Stimulated activated CD4-positive, alpha-beta T cell treated with anti-CD3 and anti-CD28 coated beads, Interleukin-1b, Interleukin-23, amount 100 ng/mL, for 1 hour (primary cell): ENCODE measurements at places on chromosomes 2 and 18.

- no peak for DNase-seq
Measured at GRCh38 chr2:240962300-240963064, 35.9 kb upstream of the SNED1 start.

DNA sequence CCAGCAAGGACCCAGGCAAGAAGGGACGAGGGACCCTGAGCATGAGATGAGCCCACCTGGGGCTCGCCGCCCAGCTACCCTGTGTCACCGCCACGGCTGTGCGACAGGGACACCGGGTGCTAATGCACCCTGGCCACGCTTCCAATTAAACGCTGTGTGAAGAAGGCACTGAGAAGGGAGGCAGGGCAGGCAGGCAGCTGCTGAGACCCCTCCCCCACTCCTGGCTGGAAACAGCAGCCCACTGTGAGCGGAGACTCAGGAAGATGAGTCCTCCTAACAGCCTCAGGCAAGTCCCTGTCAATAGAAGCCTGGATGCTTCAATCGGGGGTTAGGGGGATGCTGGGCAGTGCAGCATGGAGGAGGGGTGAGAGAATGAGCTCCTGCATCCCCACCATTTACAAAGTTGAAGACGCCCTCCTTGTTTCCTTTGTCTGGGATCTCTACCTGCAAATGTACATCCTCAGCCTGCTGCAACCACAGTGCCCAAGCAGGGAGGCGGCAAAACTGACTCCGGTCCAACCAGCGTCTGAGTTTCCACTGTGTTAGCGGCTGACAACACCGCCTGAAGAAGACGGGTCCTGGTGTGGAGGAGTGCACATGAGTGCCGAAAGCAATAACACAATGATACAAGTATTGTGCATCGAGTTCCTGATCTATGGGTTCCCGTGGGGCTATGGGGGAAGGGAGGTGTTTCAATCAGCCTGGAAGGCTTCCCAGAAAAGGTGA lies 12.8 kb downstream of the TMEM163 start:
- DNase-seq, result no peak

DNA sequence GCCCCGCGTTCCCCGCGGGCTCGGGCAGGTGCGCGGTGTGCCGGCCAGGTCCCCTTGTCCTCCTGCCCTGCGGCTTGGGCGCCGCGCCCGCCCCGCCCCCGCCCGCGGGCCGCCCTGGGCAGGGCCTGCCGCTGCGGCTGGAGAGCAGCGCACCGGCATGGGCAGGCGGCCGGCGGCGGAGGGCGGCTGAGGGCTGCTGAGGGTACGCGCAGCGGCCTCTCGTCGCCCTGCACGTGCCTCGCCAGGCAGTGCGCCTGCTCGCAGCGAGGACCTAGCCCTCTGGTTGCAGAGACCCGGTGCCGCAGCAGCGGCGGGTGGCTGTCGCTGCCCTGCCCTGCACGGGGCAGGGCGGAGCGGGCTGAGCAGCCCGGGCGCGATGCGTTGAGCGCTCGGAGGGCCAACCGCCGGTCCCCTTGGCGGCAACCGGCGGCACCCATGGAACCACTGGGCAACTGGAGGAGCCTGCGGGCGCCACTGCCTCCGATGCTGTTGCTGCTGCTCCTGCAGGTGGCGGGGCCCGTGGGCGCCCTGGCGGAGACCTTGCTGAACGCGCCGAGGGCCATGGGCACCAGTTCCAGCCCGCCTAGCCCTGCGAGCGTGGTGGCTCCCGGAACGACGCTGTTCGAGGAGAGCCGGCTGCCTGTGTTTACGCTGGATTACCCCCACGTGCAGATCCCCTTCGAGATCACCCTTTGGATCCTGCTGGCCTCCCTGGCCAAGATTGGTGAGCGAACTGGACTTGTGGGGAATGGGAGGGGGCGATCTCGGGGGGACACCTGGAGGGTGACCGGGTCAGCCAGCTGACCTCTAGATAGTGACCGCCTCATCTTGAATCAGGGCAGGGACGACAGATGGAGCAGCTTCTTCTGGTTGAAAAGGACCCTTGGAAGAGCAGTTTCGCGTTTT lies at the start of gene SLC9A2:
SLC9A2 (plus strand) TSS at position 140 of the 906 bp plus-strand sequence; CDS start at position 436, 296 bp downstream.
- no peak for DNase-seq

DNA sequence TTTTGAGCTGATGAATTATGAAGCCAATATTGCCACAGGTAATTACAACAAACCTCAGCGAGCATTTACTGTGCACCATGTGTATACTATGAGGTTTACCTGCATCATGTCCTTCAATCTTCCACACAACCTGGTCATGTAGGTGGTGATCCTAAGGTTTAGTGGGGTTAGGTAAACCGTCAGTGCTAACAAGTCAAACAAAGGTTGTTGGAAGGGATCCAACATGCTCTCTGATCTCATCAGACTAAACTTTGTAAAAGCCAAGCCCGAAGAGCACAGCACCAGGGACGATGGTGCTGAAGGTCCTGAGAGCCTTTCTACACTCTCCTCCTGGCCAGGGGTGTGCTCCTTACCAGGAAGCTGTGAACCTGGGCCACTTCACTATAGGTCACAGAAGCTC lies 29.4 kb downstream of the SH3YL1 start:
- no peak for DNase-seq

- no peak for DNase-seq
Measured at GRCh38 chr18:39611381-39612100, 2045.9 kb upstream of the CELF4 start.

DNA sequence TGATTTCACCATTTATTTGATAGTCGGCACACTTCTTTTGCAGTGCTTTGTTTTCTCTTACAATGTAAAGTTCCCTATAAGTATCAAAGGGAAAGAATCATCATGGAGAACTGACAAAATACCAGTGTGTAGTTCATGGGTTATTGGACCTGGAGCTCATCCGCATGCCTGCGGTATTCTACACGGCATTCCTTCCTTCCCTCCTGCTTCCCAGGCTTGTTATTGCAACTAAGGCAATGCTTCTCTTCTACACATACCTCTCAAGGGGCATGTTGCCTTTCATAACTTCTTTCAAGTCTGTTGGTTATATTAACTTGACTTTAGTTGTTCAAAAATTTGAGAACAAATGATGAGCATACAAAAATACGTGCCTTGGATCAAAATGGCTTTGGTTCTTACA lies 24.3 kb upstream of the FAP start:
- DNase-seq, result no peak

DNA sequence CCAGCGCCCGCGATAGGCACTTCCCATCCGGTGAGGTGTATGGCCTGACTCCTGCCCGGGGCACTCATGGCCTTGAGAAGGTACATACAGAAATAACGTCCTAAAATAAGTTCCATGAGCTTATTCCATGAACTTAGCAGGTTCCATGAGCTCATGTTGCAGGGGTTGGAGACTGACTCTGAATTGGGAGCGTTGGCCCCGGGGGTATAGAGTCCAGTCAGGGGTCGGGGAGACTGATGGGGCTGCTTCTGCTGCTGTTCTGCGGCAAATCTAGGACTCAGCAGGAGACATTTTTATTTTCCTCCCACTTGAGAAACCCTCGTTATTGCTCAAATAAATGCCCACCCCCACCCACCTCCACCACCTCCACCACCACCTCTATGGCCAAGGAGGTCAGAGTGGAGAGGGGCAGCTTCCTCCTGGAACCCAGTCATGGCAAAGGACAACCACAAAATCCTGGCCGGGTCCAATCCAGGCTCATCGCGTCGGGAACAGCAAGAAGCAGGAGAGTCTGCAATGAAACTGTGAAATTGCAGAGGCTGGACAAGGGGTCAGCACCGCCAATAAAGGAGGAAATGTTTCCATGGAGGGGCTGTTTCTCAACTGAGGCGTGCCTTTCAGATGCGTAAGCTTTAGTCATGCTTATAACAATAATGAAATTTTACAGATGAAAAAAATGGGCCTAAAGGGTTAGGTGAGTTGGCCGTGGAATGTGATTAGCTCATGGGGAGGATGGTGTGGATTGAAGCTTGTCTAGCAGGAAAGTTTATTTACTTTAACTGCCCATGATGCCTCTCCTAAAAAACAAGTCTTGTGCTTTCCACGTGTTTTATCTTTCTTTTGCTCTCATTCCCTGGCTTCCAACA lies 136.6 kb upstream of the ALKAL2 start:
- DNase-seq, result no peak

DNA sequence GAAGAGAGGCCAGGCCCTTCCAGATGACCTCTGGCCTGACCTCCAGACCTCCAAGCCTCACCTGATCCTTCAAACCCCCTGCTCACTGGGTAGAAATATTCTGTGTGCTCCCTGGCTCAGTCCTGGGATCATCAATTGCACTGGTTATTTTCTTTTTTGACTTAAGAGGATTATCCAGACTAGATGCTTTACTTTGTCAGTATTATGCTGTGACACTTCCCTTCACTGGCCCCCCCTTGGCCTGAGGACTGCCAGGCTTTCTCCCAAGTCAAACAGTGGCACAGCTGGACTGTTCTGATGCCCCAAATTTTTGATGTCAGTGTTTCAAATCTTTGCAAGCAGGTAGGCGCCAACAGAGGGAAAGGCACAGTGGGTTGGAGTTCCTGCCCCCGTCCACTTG lies 156.3 kb upstream of the SKOR2 start:
- no peak for DNase-seq

- no peak for DNase-seq
Measured at GRCh38 chr2:23412556-23413155, 27.7 kb downstream of the KLHL29 start.

DNA sequence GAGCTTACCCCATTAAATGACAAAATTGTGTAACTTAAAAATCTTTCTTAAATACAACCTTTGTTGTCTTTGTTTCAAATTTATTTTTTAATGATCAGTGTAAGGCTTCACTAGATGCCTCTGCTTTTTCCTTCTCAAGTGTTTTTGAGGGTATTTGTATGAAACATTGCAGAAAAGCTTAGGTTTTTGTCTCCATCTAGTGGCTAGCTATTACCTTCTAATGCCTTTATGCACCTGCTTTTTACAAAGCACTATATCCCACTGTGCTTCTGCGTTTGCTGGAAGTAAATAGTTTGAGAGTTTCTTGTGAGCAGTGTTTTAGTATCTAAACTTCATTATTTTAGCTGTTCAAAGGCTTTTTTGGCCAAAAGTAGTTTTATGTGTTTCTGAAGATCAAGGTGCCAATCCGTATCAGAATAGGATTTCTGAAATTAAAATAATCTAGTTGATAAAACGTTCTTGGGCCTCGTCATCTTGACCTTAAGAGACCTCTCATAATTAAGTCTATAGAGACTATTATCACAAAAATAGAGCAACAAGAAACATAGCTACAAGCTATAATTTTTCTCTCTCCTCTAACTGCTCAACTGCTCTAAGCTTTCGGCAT lies 47.0 kb downstream of the IWS1 start:
- DNase-seq, result no peak

DNA sequence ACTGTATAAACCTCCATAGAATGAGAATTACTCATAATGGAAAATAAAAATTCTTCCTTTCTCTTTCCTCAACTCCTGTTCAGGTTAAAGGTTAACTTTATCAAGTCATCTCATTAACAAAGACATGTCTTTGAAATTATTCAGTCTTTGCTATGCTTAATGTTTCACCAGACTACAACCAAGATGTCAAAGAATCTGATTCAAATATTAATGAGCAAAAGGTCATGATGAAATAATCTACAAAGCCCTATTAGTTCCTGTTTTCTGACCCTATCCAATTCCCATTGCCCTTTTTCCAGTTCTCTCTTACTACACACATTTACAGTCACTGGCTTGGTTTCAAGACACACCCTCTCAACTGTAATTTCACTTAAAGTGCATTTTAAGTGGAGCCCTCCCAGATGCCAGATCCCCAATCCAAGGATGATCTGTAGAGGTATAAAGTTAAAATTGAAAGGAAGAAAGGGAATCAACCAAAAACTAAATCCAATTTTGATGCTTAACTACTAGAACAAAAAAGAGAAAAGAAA lies 246.9 kb upstream of the CYP26B1 start:
- DNase-seq, result no peak

DNA sequence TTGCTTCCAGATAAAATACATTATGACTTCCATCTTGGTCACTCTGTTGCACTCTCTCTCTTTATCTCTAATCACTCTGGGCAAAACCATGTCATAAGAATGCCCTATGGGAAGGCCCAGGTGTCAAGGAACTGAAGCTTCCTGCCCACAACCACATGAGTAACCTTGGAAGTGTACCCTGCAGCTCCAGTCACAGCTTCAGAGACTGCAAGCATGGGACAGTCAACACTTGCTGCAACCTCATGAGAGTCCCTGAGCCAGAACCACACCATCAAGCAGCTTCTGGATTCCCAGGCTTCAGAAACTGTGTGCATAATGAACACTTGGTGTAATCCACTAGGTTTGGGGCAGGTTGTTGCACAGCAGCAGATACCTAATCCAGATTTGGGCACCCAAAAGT lies 121.1 kb upstream of the BCL2L11 start:
- DNase-seq, result no peak

DNA sequence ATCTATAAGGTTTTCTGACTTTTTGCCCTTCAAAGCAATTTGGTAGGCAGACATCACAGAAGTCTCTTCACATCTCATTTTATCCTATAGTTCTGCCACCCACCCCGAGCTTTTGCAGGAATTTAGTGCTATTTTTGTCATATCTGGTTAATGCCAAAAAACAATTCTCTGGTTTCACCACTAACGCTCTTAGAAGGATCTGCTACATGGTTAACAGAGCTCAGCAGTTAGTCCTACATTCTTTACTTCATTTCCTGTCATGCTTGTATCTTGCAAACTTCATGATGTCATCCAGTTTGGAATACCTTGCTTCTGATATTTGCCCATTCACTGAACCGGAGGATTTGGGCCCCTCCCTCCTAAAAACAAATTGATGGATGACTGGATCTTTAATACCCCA lies 116.8 kb upstream of the SERPINE2 start:
- no peak for DNase-seq

GRCh38 chr2:238239543-238239862 lies 335 bp downstream of the HES6 start:
- no peak for DNase-seq

DNA sequence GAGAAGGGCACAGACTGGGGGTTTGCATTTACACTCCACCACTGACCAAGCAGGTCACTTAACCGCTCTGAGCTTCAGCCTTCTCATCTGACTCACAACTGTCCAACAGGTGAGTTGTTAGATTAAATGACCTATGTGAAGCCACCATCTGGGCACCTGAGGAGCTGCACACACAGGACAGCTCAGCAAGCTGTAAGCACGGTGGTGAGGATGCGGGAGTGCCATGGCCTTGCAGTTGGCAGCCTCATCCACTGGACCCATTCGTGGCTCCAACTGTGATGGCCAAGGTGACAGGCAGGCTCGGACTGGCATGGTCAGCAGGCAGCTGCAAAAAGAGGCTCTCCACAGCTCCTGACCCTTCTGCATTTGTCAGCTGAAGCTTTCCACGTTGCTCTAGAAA lies 23.3 kb upstream of the AMMECR1L start:
- no peak for DNase-seq

DNA sequence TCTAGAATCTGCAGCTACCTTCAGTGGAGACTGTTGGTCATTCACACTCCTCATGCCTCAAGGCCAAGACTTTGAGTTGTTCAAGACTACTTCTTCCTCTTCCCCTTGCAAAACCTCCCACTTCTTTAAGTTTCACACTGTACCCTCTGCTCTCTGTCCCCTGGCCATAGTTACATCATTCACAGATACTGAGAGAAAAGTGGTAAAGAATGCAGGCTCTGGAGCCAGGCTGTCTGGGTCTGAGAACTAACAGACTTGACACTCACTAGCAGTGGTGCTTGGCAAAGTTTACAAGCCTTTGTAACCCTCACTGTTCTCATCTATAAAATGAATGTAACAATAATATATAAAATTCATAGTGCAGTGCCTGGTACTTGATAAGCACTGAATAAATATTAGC lies 61.8 kb downstream of the CDH20 start:
- no peak for DNase-seq
